ENCODE measurements at places on chromosomes 1 and 21. TPM values are rescaled to one million over a fixed set of nuclear protein-coding genes. Genes with fewer than 3 reads are reported as not detected.

The S100A5 gene
- polyA plus RNA-seq = not detected

The PHLDA3 gene
- 25.5 TPM for polyA plus RNA-seq

The GAS5 gene
- polyA plus RNA-seq = 716 TPM

The CD5L gene
- polyA plus RNA-seq = not detected

The IBA57 gene
- 2.6 TPM for polyA plus RNA-seq

DNA sequence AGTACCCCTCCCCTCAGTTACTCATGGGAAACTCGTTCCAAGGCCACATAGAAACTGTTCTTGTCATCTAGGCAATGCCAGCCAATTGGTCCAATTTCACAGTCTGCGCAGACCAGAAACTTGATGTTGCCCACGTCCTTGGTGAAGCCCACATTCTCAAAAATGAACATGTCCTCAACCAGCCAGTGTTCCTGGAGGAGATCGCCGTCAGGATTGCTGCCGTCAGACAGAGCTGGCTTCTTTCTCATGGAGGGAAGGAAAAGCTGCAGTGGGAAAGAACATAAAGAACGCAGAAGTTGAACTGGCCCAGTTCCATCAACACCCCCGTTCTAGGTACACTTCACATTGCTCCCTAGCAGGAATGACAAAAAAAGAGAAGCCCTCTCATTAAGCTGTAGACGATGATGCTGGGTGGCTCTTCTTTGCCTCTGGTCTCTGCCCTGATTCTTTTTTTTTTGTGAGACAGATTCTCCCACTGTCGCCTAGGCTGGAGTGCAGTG is 7.9 kb downstream of the RABIF start:
- DNase-seq = no peak

DNA sequence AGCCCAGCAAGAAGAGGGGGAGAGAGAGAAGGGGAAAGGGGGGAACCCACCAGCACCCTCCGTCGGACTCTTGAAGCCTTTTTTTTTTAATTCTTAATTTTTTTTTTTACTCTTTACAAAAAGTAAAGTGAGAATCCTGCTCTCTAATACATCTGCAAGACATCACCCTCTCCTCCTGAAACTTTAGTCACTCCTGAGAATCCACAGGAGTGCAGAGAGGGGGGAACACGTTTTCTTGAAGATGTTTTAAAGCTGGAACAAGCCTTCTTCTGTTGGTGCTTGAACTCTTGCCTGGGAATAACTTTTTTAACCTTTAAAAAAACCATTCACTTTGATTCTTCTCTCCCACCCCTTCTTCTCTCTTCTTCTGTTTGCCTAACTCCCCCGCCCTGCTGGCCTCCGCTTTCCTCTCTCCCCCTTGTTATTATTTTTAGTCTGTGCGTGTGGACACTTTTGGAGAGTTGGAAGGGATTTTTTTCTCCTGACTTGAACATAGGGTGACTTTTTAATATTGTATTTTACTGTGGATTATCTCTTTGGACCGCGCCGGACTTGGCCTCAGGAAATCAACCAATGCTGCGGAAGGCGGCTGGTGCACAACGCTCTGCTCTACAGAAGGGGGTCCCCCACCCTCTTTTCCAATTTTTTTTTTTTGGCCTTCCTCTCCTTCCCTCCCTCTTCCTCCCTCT is 383 bp upstream of the PRRX1 start:
- DNase-seq = no peak

DNA sequence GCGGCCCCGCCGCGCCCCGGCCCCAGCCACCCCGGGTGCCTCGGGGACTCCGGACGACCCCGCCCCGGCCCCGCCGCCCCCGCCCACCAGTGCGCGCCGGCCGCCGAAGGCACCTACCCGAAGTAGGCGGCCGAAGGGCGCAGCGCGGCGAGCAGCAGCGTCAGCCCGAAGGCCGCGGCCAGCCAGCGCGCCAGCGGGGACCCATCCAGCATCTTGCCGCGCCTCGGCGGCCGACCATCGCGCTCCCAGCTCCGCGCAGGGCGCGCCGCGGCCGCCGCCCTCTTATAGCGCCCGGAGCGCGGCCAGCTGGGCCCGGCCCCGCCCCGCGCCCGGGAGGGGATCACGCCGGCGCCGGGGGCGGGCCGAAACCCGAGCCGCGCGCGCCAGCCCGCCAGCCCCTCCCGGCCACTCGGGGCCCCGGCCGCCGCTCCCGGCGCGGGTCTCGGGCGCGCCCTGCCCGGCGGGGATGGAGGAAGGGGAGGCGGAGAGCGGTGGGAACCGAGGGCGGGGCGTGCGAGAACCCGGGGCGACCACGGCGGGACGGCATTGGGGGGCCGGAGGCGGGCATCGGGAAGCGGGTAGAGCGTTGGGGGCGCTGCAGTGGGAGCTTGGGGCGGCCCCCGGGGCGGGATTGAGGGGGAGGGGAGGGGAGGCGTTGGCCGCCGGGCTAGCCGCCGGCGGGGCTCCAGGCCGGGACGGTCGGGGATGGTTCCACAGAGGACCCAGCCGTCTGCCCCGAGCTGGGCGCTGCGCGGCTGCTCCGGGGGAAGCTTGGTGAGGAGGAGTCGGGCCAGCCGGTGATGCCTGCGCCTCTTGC is at the start of gene WNT9A:
Gene WNT9A, minus strand, starts transcription at position 257 of the 817 bp plus-strand sequence. Its CDS starts 45 bp downstream, at position 212.
- peak; percentile 78 for DNase-seq

DNA sequence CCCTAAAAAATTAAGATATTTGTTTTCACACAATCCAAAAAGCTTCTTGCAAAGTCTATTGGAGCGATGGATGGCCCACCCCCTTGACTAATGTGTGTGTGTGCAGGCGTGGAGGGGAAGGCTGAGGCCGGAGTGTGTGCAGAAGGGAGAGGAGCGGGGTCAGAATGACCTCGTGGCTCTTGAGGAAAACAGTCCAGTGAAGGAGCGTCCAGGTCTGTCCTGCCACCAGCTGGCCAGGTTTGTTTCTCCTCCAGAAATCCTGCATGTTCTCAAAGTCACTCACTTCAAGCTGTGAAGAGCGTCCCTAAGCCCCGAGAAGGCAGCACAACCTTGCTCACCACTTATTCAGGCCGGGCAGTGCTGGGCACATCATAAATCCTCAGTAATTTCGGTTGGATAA is 69.5 kb upstream of the SSX2IP start:
- DNase-seq = no peak

DNA sequence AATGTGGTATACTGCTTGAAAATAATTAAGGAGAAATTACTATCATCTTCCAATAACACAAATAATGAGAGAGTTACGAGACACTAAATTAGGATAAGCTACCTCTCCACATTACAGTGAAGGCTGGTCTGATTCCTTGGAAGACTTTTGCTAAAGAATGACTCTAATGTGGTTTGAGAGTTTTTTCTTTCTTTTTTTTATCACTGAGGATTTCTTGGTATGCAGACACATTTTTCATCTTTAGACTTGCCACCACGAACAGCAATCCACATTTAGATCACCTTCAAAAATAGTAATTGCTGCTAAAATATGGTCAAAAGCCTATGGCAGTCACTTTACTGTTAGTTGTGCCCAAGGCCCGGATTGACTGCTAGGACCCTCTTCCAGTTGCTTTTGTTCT is 16.6 kb upstream of the TMEM35B start:
- no peak for DNase-seq

Measured in H1 (cell line).